ENCODE measurements at places on chromosomes 11 and 22.

GRCh38 chr22:36658900-36659299, 44.7 kb downstream of the CACNG2 start:
- no peak for DNase-seq

GRCh38 chr11:96104496-96104895, 180.6 kb upstream of the MTMR2 start:
- no peak for DNase-seq

GRCh38 chr11:84501750-84502149, 1125.4 kb downstream of the DLG2 start:
- DNase-seq: no peak

- DNase-seq: no peak
Measured at GRCh38 chr11:8810540-8811301, 100.3 kb upstream of the AKIP1 start.

GRCh38 chr22:27597703-27598444, 203.7 kb downstream of the MN1 start:
- DNase-seq: no peak

- no peak for DNase-seq
Measured at GRCh38 chr11:65920372-65920802, 1.2 kb downstream of the DRAP1 start.

DNA sequence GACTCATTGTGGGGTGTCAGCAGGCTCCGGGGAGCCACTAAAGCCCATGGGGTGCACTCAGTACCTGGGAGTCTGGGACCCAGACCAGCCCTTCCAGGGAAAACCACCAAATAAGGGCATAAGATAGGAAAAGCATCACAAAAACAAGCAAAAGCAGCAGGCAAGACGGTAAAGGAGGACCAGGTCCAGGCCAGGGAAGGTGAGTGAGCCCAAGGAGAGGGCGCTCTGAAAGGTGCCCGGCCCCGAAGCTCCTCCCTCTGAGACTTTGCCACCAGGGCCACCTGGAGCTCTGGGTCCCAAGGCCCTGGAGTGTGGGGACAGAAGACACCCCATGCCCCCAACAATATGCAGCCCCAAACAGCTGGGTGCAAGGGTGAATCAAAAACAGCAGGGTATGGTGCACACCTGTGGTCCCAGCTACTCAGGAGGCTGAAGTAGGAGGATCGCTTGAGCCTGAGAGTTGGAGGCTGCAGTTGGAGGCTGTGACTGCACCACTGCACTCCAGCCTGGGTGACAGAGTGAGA, 5.2 kb upstream of the IL17REL start:
- DNase-seq: no peak

GRCh38 chr11:77214557-77214956, 86.5 kb downstream of the MYO7A start:
- DNase-seq: no peak

- no peak for DNase-seq
Measured at GRCh38 chr11:82049199-82049598, 684.5 kb downstream of the FAM181B start.

- no peak for DNase-seq
Measured at GRCh38 chr22:38246046-38246658, 26.7 kb downstream of the TMEM184B start.

DNA sequence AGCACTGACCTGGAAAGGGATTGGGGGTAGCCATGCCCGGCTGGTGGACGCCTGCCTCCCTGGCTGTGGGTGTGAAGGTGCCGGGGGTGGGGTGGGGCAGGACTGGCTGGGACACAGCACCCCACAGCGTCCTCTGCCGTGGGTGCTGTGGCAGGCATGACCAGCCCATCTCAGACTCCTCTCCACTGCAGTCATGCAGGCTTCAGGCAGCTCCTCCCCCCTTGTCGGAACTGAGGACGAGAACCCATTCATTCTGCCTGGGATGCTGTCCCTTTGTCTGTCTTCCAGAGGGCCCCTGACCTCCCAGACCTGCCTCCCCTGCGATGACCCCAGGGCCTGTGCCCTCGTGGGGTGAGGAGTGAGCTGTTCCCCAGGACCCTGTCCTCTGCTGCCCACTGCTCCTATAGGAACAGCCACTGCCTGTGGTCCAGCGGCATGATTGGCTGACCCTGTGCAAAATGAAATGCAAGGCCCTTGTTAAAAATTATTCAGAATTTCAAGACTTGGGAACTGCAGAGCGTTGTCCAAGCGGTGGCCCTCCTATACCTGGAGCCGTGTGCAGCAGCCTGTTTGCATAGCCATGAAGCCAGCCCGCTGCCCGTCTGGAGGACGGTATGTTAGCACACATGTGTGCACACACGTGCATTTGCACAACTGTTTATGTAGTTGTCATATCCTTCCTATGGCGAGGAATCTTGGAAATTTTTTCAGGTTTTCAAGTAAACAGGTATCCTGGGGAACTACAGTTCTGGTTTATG, 1122.3 kb downstream of the BRD1 start:
- no peak for DNase-seq

DNA sequence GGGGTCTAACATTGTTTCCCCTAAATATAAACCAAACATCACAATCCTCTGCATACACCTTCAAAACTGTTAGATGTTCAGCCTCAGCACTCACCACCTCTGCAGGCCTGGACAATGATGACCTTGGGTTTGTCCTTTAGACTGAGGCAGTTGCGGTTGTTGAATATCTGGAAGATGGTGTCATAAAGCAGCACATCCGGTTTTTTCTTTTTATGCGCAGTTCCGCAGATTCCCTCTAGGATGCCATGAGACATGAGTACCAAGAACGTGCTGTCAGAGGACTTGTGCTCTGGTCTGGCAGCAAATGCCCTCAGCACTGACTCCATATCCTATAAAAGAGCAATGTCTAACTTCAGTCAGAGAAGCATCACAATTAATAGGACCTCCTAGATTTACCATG, 22.8 kb downstream of the CASP5 start:
- DNase-seq: no peak

DNA sequence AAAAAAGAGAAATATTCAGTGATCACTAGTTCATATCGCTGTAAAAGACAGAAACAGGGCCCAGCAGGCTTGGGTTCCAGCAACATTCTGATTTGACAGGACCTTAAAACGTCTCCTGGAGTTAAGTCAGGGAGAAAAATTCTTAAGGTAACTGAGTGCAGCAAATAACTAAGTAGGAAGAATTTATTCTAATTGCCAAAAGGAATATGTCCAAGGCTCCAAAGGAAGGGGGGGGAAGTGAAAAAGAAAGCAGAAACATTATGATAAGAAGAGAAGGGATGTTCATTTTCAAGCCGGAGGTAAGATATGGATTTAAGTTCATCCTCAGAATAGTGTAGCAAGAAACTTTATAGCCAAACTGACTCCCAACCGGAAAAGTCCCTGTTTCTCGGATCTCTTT, 90.4 kb downstream of the WT1 start:
- no peak for DNase-seq

DNA sequence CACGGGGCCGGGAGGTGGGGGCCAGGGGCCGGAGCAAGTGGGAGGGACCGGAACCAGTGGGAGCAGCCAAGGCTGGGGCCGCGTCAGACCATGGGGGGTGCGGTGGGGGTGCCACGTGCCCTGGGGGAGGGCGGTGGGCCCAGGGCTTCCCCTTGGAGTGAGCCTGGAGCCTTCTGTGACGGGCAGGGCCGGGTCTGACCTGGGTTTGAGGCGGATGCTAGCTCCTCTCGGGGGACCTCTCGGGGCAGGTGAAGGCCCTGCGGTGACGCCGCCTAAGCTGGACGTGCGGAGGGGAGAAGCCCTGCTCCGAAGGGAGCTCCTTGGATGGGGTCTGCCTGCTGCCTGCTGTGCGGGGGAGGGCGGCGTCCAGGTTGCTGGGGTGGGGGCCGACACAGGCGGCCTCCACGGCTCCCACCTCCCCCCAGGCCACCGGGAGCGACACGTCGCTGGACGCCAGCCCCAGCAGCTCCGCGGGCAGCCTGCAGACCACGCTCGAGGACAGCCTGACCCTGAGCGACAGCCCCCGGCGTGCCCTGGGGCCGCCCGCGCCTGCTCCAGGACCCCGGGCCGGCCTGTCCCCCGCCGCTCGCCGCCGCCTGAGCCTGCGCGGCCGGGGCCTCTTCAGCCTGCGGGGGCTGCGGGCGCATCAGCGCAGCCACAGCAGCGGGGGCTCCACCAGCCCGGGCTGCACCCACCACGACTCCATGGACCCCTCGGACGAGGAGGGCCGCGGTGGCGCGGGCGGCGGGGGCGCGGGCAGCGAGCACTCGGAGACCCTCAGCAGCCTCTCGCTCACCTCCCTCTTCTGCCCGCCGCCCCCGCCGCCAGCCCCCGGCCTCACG, 115.0 kb downstream of the CACNA1I start:
- no peak for DNase-seq

DNA sequence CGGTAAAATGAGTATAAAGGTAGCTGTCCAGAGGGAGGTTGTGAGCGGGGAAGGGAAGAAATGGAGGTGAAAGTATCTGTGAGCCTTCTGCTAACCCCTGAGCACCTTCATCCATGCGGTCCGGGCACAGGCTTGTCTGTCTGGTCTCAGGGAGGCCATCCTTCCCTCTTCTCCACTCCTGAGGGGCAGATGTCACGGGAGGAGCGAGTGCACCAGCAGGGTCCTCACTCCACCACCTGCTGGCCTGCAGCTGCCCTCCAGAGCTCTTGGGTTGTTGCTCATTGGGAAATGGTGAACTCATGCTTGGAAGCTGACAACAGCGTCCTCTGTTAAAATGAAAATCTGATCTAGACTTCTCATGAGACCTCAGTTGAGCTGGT, 33.8 kb upstream of the WNT11 start:
- DNase-seq: no peak

DNA sequence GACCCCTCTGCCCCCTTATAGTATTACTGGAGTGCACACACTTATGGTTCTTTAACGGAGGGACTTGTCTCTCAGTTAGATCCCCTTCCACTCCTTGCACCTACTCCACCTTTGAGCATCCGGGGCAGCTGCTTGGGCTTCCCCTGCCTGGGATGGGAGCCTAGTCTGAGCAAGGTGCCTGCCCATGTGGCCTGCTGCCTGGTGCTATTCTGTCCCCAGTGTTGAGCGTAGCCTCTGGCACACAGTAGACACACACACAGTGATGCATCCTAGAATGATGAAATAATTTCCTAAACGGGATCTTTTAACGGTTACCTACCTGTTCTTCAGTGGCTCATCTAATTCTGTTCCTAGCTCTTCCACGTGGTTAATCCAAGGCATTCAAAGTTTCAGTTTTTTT, 22.4 kb downstream of the PPFIA1 start:
- DNase-seq: no peak

GRCh38 chr11:119025978-119026766, 4.5 kb downstream of the SLC37A4 start:
- no peak for DNase-seq

DNA sequence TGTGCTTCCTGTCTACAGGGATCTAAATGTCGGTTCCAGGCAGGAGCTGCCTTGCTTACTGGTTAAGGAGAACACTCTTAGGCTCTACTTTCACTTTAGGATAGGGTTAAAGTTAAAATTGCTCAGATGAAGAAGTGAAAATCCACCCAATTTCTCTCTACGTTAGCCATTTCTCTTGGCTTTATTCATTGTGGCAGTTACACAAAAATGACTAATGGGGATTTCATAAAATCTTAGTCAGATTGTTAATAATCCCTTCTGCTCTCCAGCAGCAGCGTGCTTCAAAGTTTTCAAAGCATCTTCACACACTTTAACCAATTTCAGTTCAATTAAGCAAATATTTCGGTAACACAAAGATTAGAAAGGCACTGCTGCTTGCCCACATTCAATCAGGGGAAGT, 58.4 kb upstream of the RCN1 start:
- DNase-seq: no peak

- no peak for DNase-seq
Measured at GRCh38 chr11:130839981-130840666, 76.2 kb downstream of the SNX19 start.

GRCh38 chr11:74330075-74330858, 18.8 kb upstream of the P4HA3 start:
- no peak for DNase-seq

DNA sequence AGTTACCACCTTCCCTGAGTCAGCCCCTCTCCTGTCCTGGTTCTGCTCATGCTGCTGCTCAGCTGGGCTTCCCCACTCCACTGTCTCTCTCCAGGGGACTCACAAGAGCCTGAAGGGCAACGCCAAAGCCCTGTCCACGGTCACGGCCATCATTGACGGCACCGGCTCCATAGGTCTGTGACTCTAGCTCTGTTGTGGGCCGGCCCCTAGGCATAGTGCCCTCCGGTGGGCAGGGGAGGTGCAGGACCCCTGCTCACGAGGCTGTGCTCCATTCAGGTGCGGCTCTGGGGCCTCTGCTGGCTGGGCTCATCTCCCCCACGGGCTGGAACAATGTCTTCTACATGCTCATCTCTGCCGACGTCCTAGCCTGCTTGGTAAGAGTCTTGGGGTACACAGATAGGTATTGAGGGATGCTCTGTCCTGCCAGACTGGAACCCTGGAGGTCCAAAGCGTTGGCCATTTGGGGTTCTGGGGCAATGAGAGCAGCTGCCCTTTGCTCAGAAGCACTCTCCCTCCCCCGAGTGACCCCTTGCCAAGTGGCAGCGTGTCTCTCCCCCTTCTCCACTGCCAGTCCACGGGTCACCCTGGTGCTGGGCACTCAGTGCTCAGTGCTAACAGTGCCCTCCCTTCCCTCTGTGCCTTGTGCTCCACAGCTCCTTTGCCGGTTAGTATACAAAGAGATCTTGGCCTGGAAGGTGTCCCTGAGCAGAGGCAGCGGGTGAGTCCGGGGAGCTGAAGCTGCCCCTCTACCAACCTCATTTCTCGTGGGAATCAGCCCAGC, 22.4 kb downstream of the SLC37A2 start:
- DNase-seq: no peak

GRCh38 chr11:43735961-43736360, 55.4 kb downstream of the HSD17B12 start:
- DNase-seq: no peak

DNA sequence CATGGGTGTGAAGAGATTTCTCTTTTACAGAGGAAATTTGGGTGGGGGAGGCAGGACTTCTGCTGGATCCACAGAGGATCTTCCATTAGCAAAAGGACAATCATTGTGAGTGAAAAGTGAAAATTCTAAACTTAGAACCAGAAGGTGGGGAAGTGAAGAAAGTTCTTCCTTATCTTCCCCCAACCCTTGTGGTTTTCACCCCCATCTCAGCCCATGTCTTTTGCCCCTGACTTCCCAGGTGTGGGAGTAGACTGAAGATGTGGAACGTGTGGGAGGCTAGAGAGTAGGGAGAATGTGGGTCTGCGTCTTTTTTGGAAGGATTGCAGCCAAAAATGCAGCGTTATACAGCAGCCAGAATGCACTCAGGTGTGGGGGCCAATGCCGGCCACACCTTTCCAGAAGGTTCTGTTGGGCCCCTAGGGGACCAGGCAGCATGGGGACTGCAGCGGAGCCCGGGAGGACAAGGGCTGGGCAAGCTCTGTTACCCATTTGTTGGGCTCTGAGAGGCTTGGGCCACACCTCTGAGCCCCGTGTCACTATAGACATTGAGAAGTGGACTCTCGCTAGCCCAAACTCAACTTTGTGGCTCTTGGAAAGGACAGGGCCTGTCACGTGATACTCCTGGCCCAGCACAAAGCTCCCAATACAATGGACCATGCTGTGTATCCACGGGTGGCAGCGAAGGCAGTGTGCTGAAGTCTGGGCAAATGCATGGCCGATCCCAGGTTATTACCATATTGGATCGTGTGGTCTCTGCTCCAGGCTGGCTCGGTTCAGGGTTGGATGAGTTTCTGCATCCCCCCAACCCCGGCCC, 32.8 kb upstream of the LINC01488 start:
- DNase-seq: no peak

- DNase-seq: no peak
Measured at GRCh38 chr11:110174645-110175310, 81.6 kb downstream of the ZC3H12C start.
